D721Med (cell line): ENCODE measurements at places on chromosomes 5 and 9.

GRCh38 chr9:14251154-14252071, 62.5 kb downstream of the NFIB start:
- DNase-seq, result no peak

GRCh38 chr9:38031594-38031993, 37.4 kb downstream of the SHB start:
- no peak for DNase-seq

DNA sequence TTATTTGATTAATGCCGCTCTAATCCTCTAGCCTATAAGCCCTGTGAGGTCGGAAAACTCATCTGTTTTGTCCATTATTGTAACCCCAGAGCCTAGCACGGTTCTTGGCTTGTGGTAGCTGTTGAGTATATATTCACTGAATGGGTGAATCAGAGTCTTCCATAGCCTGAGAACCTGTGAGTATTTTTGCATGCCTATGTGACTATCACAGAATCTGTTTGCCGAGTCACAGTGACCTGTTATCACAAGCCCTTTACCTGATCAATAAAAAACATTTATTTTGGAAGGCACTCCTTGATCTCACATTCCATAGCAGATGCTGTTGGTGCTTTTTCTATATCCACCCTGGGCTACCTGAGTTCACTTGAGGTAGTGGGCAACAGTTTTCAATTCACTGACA, 125.0 kb upstream of the STC2 start:
- DNase-seq, result no peak

- no peak for DNase-seq
These were observed 24.0 kb downstream of the CHD1 start for GRCh38 chr5:98904780-98905179.

DNA sequence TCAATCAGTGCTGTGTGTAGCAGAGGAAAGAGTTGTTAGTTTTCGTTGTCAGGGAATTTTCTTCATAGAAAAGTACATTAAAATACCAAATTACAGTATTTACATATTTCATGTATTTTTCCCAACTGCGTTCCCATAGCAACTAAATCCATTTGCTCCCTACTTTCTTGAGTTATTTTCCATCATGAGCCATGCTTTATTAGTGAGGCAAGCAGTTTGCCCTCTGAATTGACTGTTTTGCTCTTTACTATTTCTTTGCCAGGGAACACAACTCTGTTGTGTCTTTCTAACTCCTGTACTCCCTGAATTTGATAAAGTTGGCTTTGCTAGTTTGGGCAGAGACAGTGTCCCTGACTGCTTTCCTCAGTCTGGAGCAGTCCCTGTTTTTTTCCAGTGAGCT, 276.2 kb upstream of the SLC30A5 start:
- DNase-seq, result no peak

DNA sequence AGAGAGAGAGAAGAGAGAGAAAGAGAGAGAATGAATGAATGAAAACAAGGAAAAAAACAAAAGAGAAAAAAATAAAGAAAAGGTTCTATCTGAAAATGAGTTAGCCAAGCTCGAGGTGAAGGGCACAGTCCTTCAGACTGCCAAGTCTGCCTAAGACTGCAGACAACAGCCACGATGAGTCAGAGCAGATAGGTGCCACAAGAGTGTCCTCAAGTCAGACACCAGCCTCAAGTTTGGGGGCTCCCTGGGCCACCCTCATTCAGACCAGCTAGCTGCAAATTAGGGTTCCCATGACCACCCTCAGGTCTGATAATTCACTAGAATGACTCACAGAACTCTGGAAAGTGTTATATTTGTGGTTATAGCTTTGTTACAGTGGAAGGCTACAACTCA, 13.9 kb upstream of the HABP4 start:
- DNase-seq, result no peak

GRCh38 chr5:86461169-86461956, 156.4 kb upstream of the COX7C start:
- DNase-seq, result no peak

- DNase-seq, result no peak
These were observed 1.3 kb upstream of the LPCAT1 start for GRCh38 chr5:1524799-1525623.

DNA sequence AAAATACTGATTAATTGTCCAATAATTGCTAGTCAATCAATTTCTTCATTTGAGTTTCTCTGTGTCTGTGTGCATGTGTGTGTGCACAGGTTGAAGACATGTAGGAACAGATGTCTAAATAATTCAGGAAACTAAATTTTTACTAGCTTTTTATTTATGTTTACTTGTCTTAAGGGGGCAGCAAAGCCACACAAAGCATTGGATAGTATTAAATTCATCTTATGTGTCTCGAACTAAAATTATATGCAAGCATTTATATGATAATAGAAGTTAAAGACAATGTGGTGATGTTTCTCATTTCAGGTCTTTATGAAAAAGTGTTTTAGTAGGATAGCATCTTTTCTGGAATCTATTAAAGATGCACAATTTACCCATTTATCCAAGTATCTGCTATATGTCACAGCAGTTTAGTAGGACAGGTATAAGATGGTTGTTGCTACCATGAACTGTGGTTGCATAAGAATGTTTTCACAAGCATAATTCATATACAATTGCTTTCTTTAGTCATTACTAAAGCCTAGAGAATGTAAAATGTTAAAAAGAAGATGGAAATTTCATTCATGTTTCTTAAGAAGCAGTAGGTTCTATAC, 784.6 kb upstream of the NUDT12 start:
- no peak for DNase-seq

DNA sequence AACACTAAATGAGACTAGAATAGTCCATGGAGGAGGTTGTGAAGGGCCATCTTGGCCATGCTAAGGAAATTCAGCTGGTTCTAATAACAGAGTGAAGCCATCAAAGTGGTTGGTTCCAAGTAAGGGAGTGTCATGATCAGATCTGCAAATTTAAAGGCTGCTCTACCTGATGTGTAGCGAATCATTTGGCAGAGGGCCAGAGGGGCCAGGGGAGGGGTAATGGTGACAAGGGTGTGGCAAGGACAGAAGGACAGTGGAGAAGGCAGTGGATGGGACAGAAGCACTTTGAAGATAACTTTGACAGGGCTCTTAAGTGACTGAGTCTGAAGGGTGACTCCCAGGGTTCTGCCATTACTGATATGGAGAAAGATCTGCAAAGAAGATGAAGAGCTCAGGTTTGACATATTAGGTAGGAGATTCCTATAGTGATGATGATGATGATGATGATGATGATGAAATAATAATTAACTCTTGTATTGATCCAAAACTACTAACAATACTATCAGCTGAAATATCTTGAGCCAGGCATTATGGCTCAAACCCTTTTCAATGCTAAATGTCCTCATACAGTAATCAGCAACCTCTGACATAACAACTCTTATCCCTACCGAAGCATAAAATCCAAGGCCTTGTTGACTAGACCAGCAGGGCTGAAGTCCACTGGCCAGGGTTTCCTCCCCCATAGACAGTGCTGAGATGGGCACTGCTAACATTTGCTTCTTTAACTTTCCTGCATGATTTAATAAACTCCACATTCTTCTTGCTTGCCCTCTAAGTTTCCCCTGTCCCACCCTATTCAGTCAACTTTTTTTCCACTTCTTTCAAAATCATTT, 20.0 kb downstream of the KIAA1191 start:
- DNase-seq, result no peak

- no peak for DNase-seq
These were observed 158.3 kb downstream of the NR2F1-AS1 start for GRCh38 chr5:93422652-93423280.

DNA sequence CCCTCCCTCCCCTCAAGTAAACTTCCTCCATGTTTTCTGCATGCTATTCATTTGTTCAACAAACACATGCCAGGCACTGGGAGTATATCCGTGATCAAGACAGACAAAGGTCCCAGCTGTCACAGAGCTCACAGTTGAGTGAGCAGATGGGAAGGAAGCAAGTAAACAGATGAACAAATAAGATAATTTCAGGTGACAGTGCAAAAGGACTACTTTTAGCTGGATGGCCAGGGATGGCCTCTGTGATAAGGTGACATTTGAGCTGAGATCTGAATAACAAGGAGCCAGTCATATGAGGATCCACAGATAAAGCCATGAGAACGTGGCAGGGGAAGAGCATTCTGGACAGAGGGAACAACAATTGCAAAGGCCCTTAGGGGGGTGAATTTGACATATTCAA, 121.7 kb upstream of the RAD23B start:
- no peak for DNase-seq

- no peak for DNase-seq
These were observed 30.1 kb downstream of the TUSC1 start for GRCh38 chr9:25648116-25648515.

- no peak for DNase-seq
These were observed 172.4 kb downstream of the DENND1A start for GRCh38 chr9:123757547-123757946.

DNA sequence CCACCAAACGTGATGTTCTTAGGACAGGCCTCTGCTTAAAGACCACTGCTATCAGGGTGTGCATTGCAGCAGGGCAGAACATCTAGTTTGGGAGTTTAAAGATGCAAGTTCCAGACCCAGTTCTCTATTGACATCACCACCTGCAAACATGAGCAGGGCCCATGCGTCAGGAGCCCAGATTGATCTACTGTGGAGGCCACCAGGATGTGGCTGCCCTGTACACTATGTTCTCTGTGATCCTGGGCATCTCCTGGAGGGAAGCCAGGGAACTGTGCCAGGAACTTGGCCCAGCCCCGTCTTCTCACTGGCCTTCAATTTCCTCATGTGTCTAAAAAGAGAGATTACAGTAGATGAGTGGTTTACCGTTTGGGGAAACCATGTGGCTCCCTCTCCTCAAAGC, 87.1 kb downstream of the PDE6A start:
- DNase-seq, result no peak
